Stimulated activated CD4-positive, alpha-beta T cell treated with anti-CD3 and anti-CD28 coated beads, Interleukin-15, amount 100 ng/mL, for 24 hours (primary cell): ENCODE measurements at places on chromosomes 2 and 18.

DNA sequence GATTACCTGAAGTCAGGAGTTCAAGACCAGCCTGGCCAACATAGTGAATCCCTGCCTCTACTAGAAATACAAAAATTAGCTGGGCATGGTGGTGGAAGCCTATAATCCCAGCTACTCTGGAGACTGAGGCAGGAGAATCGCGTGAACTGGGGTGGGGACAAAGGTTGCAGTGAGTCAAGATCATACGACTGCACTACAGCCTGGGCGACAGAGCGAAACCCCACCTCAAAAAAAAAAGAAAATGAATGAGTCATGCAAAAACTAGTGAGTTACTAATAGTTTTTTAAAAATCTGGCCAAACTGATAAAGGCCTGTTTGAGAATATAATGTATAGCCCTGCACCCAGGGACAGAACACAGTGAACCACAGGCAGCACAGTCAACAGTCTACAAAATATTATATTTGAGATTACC lies 17.5 kb downstream of the AFG3L2 start:
- no peak for DNase-seq

DNA sequence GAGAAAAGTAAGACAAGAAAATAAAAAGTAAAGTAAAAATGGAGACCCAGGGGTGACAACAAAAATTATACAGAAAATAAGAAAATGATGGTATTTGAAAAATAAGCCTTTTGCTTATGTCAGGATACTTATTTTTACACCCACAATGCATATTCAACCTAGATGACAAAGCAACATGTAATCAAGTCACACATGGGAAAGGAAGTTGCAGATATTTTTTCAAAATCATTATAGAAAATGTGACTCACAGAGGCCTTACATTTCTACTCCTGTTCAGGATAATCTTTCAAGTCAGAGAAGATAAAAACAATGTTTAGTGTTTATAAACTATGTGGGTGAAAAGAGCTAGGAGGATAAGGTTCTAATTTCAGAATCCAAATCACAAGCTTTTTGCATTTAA lies 275.3 kb upstream of the UBE2E3 start:
- no peak for DNase-seq

GRCh38 chr2:195649629-195650190 lies 7.3 kb upstream of the SLC39A10 start:
- DNase-seq, result no peak

- DNase-seq, result no peak
Observed at GRCh38 chr2:241812730-241813643, 4.0 kb downstream of the NEU4 start.

- no peak for DNase-seq
Observed at GRCh38 chr18:58727776-58728500, 56.7 kb downstream of the MALT1 start.

- DNase-seq, result no peak
Observed at GRCh38 chr2:241199897-241200821, 11.7 kb downstream of the ANO7 start.

- no peak for DNase-seq
Observed at GRCh38 chr2:122736279-122736678, 980.8 kb downstream of the TSN start.

- no peak for DNase-seq
Observed at GRCh38 chr2:26456440-26457250, 21.3 kb downstream of the OTOF start.

DNA sequence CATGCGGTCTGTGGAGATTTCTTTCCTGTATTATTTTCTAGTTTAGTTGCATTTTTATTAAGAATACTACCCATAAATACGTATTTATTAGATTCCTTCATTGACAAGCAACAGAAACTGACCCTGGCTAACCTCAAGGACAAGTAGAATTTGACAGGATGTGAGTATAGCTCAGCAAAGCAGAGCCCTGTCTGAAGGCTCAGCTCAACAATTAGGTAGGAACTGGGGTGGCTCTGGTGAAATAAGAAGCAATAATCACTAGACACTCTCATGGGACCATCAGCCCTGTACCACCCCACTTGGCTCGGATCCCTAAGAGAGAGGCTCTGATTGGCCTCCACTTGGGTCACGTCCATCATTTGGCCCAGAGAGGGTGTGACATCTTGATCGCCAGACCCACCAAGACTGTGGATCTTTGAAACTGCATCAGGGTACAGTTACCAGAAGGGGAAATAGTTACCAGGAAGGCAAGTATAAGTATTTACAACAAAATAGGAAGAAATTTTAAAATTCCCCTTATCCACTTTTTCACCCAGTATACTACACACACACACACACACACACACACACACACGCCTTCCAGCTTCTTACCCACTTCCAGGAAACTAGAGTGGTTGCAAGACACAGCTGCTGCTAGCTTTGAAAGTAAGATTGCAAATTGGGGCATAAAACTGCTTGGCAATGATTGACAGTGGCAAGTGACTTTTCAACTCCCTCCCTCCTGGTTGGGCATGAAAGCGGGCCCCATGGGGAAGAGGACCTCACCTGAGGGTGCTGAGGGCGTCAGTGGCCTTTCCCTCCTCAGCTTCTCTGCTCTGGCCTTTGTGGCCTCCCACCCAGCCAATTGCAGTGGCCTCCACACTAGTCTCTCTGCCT lies 41.8 kb downstream of the KCTD18 start:
- DNase-seq, result no peak

DNA sequence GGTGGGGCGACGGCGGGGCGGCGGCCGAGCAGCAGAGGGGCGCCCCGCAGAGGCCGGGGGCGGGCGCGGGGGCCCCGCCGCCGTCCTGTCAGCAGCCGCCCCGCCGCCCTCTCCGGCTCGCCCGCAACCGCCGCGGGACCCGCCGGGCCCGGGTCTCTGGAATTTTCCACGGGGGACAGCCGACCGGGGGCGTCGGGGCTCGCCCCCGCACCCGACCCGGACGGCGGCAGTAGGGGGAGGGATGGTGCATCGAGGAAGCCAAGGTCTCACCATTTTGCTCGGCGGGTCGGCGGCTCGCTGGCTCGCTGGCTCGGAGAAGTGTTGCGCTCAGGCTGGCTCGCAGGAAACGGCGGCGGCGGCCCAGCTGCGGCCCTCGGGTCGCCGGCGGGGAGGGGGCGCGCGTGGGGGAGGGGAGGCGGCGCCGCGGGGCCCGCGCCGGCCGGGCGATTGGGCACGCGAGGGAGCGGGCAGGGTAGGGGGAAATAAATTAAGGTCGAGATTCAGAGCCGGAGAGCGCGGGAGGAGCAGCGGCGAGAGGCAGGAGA lies 405 bp downstream of the PPP3R1 start:
- peak; percentile 54 for DNase-seq

- DNase-seq, result peak; percentile 37
Observed at GRCh38 chr2:104976603-104977120, 61.2 kb upstream of the MRPS9 start.

- no peak for DNase-seq
Observed at GRCh38 chr18:51400721-51401120, 203.2 kb upstream of the MEX3C start.

DNA sequence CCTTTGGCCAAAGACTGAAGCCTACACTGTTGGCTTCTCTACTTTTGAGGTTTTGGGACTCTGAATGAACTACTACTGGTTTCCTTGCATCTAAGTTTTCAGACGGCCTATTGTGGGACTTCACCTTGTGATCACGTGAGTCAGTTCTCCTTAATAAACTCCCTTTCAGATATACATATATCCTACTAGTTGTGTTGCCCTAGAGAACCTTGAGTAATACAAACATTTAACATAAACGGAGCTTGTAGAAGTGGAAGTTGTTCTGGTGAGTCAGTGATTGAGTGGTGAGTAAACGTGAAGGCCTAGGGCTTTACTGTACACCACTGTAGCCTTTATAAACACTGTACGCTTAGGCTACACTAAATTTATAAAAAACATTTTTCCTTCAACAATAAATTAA lies 107.2 kb upstream of the CDH2 start:
- no peak for DNase-seq

GRCh38 chr18:78146136-78147085 lies 833.2 kb upstream of the SALL3 start:
- no peak for DNase-seq

DNA sequence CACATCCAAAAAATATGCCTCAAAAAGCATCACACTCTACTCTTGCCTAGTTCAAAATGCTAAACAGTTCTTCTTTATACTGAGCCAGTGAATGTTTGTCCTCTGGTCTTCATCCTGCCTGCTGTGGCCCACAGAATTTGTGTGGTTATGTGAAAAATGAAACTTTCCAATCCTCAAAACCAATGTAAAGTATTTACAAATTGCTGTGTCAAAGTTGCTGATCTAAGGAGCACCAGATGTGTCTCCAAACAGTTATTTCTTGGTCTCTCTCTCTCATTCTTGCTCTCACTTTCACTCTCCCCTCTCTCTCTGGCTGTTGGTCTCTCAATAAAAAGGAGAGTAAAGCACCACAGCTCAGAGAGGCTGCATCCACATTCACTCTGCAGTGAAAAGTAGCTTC lies 23.0 kb downstream of the EPHA4 start:
- no peak for DNase-seq

- DNase-seq, result no peak
Observed at GRCh38 chr2:170218456-170218855, 40.5 kb downstream of the MYO3B start.

DNA sequence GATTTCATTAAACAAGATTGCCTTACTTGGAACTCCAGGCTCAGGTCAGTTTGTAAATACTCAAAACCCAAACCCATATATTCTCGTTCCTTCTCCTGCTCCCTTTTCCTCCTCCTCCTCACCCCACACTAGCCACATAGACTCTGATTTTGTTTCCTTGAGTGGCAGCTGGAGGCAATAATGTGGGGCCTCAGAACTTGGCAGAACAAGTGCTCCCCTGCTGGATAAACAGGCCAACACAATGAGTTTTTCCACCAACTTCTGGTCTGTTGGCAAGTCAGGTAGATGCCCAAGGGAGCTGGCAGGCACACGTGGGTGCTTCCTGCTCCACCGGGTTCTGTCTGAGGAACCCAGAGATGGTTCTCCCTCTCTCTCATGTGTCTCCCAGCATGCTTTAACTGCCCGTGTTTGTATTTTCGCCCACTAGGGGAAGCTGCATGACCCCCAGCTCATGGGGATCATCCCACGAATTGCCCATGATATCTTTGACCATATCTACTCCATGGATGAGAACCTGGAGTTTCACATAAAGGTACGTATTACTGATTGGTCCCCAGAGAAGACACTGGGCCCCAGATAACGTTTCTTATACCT lies 61.9 kb downstream of the KIF5C start:
- no peak for DNase-seq

- DNase-seq, result no peak
Observed at GRCh38 chr2:86562485-86562921, 740 bp downstream of the CHMP3 start.
